ENCODE measurements at places on chromosomes 12 and 14.

DNA sequence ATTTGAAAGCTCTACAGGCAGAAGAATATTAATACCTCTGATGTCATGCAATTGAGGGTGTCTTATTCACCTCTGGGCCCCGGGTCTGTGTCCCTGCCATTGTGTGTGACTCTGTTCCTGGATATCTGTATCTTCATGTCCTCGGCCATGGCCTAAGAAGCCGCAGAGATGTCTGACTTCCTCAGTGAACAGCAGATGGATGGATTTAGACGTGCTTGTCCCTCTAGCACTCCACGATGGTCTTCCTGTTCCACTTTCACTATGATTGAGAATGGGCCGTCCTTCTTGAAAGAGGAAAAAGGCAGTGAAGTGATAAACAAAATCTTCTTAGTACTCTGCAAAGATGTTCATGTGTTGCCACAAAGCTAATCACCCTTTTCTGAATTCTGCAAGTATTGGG, 217.4 kb downstream of the SLC41A2 start:
- no peak for DNase-seq

- DNase-seq = no peak
These were observed 115.8 kb downstream of the SINHCAF start for GRCh38 chr12:31210104-31210503.

- no peak for DNase-seq
These were observed 31.2 kb downstream of the ARL6IP4 start for GRCh38 chr12:123011701-123012100.

- no peak for DNase-seq
These were observed 186.1 kb upstream of the SLC38A2 start for GRCh38 chr12:46558677-46559076.

GRCh38 chr12:20188930-20189653, 179.2 kb upstream of the PDE3A start:
- no peak for DNase-seq

DNA sequence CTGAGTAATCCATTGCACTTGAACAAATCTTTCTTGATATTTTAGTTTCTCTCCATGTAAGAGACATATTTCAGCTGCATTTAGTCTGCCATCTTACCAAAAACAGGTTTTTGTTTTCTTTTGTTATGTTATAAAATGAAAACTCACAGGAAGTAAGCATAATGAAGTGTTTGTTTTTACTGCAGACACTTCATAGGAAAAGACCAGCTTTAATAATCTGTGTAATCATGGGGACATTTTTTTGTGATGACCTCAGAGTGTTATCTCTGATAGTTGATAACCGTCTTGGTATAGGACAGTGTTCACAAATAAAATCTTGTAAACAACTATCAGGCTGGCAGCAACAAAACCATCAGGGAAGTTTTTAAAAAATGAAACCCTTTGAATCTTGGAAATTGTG, 266.2 kb upstream of the OR4E1 start:
- no peak for DNase-seq

- no peak for DNase-seq
These were observed 1.9 kb upstream of the TBX3 start for GRCh38 chr12:114685869-114686268.

- DNase-seq = no peak
These were observed 19.0 kb downstream of the PRPF40B start for GRCh38 chr12:49642370-49642802.
